ENCODE measurements at places on chromosomes 11 and 22.

- DNase-seq = no peak
Observed at GRCh38 chr11:115886422-115886733, 382.2 kb upstream of the CADM1 start.

DNA sequence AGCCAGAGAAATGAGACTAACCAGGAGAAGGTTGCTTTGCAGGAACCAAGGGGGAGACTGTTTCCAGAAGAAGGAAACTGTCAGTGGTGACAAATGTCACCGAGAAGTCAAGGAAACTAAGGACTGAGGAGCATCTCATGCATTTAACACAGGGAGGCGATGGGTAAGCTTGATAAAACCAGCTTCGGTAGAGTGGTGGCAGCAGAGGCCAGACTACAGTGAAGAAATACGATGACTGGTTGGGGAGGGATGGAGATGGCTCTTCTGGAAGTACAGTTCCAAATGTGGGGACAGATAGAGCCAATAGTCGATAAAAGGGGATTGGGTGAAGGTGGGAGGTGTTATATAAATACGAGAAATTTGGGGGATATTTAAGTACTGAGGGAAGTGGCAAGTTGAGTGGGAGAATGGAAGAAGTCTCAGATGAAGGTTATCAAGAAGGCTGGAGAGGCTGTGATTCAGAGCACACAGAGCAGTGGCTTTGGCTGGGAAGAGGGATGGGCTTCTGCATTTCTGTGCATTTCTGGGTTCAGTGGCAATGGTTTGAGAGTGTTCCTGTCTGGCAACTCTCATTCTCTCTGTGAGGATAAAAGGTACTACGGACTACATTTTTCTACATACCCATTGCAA, 29.2 kb downstream of the SC5D start:
- DNase-seq = no peak

- no peak for DNase-seq
Observed at GRCh38 chr22:19108807-19109197, 13.4 kb downstream of the DGCR2 start.

GRCh38 chr11:65108469-65109123, 3.1 kb upstream of the TM7SF2 start:
- no peak for DNase-seq

GRCh38 chr11:116118138-116118470, 613.9 kb upstream of the CADM1 start:
- no peak for DNase-seq

- no peak for DNase-seq
Observed at GRCh38 chr11:45168366-45169130, 22.1 kb downstream of the PRDM11 start.

- DNase-seq = no peak
Observed at GRCh38 chr11:74754507-74755252, 6.0 kb downstream of the RNF169 start.

DNA sequence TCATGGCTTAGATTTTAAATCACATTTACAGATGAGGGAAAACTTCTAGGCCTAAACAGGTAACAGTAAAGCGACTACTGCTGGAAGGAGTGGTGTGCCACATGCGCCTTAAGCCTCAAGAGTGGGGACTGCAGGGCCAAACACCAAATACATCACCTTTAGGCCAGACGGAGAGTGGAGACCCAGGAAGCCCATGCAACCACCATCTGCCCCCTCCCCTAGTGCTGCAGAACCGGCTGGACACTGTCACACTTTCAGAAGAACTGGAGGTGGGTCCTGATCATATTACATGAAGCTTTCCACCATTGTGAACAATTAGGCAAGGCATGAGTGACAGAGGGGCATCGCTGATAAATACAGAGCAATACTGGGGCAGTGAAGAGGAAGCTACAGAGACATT, 28.9 kb downstream of the SLC25A18 start:
- no peak for DNase-seq

GRCh38 chr11:83600661-83601060, 314.5 kb upstream of the CCDC90B start:
- no peak for DNase-seq

GRCh38 chr11:112200252-112200651, 24.9 kb downstream of the BCO2 start:
- DNase-seq = no peak

DNA sequence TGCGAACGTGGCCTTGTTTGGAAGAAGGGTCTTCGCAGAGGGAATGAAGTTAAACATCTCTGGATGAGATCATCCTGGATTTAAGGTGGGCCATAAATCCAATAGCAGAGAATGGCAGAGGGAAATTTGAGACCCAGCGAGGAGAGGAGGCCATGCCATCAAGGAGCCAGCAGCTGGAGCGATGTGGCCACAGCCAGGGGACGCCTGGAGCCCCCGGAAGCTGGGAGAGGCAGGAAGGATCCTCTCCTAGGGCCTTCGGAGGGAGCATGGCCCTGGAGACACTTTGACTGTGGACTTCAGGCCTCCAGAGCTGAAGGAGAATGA, 22.1 kb downstream of the ANO1 start:
- no peak for DNase-seq

DNA sequence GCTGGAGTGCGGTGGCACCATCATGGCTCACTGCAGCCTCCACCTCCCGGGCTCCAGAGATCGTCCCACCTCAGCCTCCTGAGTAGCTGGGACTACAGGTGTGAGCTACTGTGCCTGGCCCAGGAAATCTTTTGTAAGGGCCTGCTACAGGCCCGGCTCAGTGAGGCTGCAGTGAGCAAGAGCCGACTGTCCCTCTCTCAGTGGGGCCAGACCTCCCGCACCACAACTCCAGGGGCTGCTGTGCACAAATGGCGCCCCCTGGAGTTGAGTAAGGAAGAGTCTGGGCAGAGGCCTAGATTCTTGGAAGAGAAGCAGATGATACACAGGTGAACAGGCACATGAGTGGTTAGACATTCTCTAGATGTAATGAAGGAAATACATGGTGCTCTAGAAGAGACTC, 7.0 kb downstream of the SERHL2 start:
- no peak for DNase-seq

DNA sequence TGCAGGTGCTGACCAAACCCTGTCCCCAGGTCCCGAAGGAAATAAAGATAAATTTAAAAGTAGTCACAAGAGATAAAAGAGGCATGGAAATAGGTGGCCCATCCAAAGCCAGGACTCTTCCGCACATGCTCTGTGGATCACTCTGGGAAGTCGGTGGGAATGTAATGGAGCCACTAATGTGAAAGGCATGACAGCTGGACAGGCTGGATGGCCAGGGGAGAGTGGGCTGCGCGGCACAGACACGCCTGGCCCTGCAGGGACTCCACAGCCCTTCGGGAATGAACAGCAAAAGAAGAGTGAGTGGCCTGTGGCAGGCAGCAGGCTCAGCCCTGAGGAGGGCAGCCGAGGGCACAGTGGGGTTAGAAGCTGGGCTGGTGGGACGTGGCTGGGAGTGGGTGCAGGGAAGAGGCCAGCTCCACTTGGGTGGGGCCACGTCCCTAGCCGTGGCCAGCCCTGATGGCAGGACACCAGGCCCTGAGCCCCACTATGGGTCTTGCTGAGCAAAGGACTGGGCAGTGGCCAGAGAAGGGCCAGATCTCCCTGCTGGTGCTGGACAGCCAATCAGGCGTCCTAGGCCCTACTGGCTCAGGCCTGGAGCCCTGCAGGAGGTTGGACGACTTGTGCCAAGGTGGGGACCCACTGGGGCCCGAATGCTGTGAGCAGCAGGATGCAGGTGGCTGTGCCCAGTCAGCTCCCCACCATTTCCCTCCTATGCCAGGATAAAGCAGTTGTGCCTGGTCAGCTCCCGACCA, 31.3 kb upstream of the GNB1L start:
- no peak for DNase-seq

- no peak for DNase-seq
Observed at GRCh38 chr11:131640320-131640719, 269.9 kb downstream of the NTM start.

DNA sequence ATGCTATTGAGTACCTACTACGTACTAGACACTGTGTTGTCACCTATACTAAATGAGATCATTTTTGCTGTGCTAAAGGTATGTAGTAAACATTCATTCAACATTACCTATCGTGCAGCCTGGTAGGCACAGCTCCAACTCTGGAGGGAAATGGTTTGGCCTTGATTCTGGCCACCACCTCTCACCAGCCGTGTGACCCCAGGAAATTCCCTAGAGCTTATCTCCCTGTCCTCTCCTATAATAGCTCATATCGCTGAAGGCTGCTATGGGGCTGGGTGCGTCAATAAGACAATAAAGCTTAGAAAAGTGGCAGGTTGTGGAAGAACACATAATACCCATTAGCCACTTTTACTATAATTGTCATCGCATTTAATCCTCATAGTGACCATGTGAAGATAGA, 107.5 kb downstream of the MYO18B start:
- DNase-seq = no peak

DNA sequence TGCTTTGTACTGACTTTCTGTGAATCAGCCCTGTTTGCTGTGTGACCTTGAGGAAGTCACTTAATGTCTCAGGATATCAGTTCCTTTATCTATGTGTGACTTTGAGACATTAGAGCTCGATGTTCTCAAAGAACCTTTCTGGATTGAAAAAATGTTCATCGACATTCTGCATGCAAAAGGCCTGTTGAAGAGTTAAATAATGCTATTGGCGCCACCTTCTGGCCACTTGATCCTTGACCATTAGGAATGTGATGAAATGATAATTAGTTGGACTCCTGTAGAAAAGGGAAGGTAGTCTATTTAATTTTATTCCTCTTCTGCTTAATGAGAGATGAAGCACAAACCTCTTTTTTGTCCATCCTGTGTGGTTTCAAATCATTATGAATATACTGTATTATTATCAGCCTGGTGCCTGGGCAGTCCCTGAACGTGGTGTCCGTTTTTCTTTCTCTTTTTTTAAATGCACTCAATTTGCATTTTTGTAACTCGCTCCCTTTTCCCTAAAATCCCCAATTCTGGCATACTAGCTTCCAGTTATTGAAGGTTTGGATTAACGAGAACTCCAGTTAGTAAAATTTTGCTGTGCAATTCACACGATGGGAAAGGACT, 20.7 kb downstream of the ELF5 start:
- no peak for DNase-seq

DNA sequence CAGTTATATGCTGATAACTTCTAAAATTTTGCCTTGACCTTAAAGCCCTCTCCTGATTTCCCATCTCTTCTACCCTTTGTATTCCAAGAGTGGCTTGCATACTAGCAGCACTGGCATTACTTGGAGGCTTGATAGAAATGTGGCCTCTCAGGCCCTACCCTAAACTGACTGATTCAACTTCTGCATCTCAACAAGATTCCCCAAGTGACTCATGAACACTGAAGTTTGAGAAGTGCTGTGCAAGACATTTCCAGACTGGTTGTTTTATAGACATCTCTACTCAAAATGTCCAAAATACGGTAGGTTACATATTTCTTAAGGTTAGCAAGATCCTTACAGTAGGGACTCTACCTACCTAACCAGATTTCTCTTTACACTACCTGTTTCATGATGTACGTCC, 48.6 kb downstream of the SESN3 start:
- DNase-seq = no peak

- no peak for DNase-seq
Observed at GRCh38 chr22:40487663-40488249, 117.4 kb downstream of the SGSM3 start.

- DNase-seq = no peak
Observed at GRCh38 chr11:117796872-117797529, at the start of gene DSCAML1. DSCAML1 (minus strand) TSS chr11:117797216; CDS start chr11:117797079, 137 bp downstream.

GRCh38 chr11:67519726-67520125, 3.5 kb downstream of the CABP2 start:
- no peak for DNase-seq

DNA sequence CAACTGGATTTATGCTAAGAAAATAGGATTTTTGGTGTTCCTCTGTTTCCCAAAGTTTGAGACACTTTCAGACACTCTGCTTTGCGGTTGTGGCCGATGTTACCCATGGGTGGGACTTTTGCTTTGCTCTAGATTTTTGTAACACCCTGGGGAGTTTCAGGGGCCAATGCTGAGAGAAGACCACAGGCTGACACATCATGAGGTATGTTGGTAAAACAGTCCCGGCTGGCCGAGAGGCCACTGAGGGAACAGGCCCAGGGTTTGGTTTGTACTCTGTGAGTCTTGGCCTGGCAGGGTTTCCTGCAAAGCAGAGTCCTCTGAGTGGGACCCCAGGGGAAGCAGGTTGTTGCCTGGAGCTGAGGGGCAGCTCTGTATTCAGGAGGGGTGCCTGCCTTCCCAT, 78.5 kb upstream of the PITPNB start:
- DNase-seq = no peak

GRCh38 chr22:48968201-48968959, 859.3 kb downstream of the BRD1 start:
- DNase-seq = no peak

- DNase-seq = no peak
Observed at GRCh38 chr11:30921811-30922210, 335.7 kb upstream of the MPPED2 start.

GRCh38 chr22:17963015-17963414, 61.3 kb downstream of the MICAL3 start:
- DNase-seq = no peak

DNA sequence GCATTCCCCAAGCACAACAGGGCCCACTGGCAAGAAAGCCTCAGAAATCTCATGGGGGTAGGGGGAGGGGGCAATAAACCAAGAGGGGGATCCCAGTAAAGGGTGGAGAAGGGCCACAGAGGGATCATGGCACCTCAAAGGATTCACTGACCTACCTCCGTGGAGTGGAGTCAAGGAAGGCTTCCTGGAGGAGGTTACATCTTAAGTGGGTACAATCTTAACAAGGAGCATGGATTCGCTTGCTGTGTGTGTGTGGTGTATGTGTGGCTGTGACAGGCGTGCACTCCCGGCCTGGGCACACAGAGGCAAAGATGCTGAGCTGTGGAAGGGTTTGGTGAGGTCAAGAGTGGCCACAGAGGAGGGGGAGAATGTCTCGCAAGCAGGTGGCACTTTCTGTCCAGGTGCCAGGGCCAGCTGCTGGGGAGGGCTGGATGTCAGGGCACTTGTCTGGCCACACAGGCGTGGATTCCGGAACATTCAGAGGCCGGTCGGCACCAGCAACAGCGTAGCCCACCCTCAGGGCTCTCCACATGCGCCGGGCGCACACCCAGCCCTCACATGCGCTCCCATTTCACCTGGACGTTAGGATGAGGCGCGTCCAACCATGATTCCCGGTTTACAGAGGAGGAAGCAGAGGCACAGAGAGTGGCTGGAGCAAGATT, 43.3 kb downstream of the WNT7B start:
- DNase-seq = no peak

DNA sequence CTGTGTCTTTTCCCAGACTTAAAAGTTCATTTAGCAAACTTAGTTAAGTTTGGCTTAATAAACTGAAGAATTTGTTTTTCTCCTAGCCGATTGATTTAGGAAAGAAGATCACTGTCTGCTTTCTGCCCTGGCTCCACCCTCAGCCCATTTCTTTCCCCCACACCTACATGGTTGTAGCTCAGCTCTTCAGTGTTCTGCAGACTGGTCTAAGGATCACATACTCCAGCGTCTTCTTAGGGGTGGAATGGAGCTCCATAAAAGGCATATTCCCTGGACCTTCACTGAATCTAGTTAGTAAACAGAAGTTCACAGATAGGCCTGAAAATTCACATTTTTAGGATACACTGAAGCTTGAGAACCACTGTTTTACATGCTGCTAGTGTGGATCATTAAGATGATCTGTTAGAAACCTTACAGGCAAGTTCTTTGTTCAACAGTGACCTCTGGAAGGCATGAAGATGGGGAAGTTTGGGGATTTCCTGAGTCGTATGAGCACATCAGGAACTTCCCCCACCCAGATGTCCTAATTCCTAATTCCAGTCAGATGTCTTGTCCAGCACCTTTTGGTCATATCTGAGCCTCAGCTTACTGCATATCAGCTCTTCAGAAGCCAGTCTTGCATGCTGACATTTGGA, 16.8 kb downstream of the PIWIL4 start:
- DNase-seq = no peak

Measured in activated CD8-positive, alpha-beta memory T cell treated with anti-CD3 and anti-CD28 coated beads for 4 hours (primary cell).